ENCODE measurements at places on chromosomes 3 and 15.

GRCh38 chr3:184662187-184662586 lies 49.7 kb downstream of the MAGEF1 start:
- DNase-seq, result no peak

GRCh38 chr15:70854666-70854976 lies 664 bp upstream of the LARP6 start:
- DNase-seq, result peak; percentile 37

DNA sequence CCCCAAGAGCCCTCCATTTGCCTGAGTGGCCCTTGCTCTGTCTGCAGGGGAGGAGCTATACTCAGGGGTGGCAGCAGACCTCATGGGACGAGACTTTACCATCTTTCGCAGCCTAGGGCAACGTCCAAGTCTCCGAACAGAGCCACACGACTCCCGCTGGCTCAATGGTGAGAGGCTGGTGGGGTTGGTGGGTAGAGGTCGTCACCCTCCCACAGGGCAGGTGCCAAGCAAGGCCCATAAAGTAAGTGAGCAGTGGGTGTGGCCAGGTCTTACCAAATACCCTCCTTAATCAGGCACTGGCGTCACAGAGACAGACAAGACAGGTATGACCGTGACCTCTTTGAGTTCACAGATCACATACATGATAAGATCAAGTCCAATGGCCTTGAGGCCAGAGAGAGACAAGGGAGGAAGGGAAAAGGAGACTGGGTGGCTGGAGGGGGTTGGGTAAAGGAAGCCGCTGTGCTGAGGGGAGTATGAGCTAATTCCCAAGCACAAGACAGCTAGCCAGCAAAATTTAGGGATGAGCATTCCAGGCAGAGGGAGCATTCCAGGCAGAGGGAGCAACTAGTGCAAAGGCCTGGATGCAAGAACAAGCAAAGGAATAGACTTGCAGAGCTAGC lies 2.5 kb downstream of the SEMA3B start:
- no peak for DNase-seq

GRCh38 chr3:168671091-168671490 lies 575.4 kb upstream of the GOLIM4 start:
- DNase-seq, result no peak

- no peak for DNase-seq
These were observed 139.5 kb upstream of the HACD2 start for GRCh38 chr3:123724306-123724705.

DNA sequence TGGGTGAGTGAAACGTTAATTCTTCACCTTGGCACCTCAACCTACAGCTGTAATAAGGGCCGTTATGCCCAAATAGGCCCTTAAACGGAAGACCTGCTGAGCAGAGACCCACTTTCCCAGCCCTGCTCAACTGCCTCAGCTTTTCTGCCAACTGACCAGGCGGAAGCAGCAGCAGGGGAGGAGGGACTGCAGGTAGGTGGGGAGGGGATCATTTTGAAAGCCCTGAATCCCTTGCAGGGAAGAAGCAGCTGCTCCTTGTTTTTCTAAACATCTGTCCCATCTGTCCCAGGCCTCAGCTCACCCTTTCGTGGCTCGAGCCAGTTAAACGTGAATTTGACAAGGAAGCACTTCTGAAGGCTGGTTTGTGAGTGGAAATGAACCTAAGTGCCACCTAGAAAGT lies 978 bp upstream of the CMC1 start:
- no peak for DNase-seq

DNA sequence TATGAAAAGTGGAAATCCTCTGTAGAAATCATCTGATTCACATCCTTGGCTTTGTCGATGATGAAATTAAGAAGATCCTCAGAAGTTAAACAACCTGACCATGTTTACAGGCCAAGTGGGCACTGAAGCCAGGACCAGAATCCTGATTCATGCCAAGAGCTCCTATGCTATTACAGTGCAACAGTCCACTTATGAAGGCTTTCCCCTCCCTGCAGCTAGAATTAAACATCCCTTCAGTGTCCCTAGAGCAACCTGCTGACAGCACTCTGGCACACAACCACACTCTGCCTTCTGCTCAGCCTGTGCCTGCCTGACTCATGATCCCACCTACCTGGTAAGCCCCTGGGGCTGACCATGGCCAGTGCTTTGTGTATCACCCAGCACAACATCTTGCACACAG lies 33.8 kb downstream of the TXNRD3 start:
- no peak for DNase-seq

DNA sequence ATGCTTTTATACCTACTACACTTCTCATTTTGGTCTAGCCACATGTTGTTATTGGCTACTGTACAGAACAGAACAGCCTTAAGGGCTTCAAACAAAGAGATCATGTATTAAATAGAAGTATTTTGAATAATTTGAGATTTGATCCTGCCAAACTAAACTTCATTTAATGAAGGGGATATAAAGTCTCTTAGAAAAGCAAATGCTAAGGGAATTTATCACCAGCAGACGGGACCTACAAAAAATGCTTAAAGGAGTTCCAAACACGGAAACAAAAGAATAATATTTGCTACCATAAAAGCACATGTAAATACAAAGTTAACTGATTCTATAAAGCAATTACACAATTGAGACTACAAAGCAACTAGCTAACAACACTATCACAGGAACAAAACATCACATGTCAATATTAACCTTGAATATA lies 23.6 kb upstream of the FMN1 start:
- DNase-seq, result no peak

DNA sequence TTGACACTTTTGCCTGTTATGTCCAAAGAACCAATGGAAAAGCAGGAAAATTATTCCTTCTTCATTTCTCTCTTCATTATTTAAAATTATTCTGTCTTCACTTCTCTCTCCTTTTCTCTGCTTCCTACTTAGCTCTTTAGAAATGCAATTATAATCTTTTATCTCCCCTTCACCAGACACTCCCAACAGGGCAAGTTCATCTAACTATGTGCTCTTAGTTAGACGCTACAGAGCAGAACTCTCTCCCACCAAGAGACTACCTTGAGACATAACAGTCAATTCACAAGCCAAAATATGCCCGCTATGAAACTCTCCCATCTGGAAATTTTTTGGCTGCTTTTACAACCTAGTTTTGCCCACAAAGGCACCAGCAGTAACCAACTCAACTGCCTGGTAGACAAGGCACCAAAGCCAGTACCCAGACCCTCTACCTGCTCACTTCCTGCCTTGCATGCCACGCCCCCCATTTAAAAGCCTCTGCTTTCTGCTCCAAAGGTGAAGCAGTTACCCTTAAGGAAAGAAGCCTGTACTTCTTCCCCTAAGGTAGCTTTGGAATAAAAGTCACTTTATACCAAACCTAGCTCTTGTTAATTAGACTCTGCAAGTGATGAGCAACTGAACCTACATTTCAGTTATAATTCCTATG lies 28.1 kb downstream of the CCRL2 start:
- DNase-seq, result no peak

- no peak for DNase-seq
These were observed 69.9 kb upstream of the NDUFB4 start for GRCh38 chr3:120526011-120526870.

GRCh38 chr3:130800829-130801228 lies 54.2 kb upstream of the PIK3R4 start:
- no peak for DNase-seq

DNA sequence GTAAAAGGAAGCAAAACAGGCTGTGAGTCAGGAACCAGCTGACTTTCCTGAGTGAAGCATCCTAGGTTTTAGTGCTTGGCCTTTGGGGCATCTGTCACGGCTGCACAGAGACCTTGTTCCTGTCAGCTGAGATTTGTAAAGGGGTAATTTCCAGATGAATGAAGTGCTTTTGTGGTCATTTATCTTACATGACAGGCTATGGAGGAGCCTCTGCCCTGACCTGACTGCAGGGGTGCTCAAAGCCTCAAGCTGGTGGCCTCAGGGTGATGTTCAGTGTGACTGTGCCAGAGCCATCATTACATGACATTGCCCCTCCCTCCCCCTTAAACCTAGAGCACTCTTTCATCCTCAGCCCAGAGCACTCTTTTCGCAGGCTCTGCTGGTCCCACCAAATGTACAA lies 132.5 kb downstream of the ARNT2 start:
- no peak for DNase-seq

- DNase-seq, result no peak
These were observed 197.3 kb upstream of the LINGO1 start for GRCh38 chr15:77830051-77830468.

DNA sequence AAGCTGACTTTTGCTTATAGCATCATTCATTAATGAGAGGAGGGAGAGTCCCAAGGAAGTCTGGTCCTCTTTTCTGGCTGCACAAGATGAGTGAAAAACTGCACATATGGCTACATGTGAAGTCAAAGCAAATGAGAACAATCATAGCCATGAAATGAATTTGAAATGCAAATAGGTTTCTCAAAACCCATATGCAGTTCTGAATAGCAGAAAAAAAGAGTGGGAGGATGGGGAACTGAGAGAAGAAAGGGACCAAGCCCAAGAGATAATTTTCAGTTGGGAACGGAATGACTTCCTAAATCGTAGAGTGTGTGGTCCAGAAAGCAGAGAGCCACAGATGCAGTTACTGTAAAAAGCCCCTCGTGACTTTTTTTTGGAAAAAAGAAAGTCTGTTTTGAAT lies 66.3 kb downstream of the GTPBP8 start:
- DNase-seq, result no peak

- DNase-seq, result no peak
These were observed 995.3 kb downstream of the ROBO2 start for GRCh38 chr3:78035131-78035641.

- DNase-seq, result no peak
These were observed 213.2 kb downstream of the XXYLT1 start for GRCh38 chr3:195057716-195058115.

DNA sequence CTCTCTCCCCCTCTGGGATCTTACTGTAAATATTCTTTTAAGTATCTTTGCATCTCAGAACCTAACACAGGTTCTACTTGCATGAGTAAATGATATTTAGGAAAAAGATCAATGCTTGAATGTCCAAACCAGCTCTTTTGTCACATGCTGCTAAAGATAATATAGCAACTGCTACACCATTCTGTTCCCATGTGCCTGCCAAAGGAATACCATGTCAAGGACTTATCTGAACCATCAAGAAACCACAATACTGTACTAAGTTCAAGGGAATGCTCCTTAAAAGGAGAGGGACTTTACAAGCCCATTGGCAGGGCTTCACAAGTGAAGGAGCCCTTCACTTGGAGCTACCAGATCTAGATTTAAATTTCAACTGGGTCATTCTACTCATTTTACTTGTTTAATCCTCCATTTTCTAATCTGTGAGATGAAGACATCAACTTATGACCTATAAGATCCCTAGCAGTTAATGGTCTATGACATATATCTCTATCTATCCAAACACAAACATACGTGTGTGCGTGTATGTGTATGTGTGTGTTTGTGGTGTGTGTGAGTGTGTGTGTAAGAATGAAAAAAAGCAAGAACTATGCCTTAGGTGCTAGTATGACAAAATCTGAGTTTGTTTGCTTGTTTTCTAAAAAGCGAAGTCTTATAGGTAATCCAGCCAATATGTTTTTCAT lies 13.0 kb upstream of the SEC62 start:
- no peak for DNase-seq

Measured in HuH-7 (cell line).